ENCODE measurements at places on chromosomes 5 and 9.
A peak's percentile ranks its signal among the peaks of the same experiment; 100 is the strongest.

DNA sequence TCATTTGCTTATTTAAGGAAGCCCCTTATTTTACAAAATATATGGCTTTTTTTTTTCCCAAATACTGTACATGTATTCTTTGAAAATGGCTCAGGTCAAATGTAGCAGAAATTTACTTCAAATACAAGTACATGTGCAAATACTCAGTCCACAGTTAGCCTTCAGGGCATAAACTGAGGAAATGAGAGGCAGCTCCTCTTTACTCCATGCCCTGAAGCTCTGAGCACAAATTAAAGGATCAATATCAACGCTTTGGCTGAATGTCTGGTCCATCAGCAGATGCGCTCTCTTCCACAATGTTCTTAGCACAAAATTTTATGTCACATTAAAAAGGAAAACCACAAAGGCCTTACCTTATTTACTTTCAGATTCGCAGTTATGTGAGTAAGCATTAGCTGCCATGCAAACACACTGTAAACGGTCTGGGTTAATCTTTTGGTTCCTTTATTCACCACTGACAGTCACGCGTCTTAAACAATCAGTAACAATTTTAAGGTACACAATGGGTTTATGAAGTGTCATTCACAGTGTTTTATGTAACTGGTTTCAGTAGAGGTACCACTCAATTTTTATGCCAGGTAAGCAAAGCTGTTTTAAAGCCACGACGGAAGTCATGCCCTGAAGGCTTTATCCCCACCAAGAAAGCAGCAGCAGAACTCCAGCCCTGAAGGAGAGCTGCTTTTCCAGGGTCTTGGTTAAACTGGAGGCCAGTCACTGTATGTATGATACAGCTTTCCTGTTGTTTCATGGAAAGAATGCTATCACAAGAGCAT, 103.4 kb downstream of the OTULIN start:
- DNase-seq = no peak

- DNase-seq = peak; percentile 97
Measured at GRCh38 chr9:130962418-130963316, 23.6 kb upstream of the FIBCD1 start.

GRCh38 chr9:124077915-124078572, 66.5 kb downstream of the LHX2 start:
- DNase-seq = no peak

GRCh38 chr9:84187090-84187489, 153.5 kb downstream of the SLC28A3 start:
- peak; percentile 73 for DNase-seq

DNA sequence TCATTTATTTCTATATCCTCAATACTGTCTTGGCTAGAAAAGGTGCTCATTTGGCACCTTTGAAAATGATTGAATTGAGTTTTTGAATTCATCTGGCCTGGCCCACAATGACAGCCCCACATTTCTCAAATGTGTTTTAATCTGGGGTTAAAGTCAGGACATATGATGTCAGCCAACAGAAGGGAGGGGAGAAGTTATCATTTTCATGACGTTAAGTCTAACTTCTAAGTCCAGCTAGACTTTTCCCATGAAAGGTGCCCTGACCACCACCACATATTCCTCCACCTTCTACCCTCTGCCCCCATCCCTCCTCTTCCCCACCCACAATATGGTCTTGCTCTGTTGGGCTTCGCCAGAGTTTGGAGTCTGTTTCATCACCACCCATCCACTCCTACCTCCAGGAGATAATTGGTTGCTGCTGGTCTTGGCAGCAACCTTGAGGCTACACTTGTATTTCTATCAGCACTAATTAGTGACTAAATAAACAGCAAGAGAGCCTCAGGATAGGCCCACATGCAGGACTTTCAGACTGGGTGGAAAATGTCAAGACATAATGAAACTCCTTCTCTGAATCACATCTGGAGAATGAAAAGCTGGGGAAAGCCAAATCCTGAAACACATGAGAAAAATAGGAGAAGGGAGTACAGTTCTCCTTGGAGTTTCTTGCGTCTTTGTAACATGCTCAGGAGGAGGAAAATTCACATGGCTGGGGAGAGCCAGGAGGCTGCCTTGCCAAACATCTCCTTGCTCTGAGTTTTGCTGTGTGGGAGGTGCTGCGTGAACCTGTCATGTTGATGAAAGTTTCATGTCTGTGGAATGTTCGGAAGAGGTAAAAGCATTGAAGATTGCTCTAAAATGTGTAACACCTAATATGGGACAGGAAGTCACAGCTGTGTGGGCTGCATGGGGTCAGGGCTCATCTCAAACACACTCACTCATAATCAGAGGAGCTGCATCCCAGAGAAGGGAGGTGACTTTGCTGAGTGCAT, 544.7 kb upstream of the KLF4 start:
- DNase-seq = peak; percentile 69

GRCh38 chr5:11520241-11520930, 383.9 kb downstream of the CTNND2 start:
- DNase-seq = no peak

- no peak for DNase-seq
Measured at GRCh38 chr9:89702401-89702800, 97.6 kb downstream of the GADD45G start.

GRCh38 chr9:118439441-118439840, 735.2 kb downstream of the TLR4 start:
- no peak for DNase-seq

DNA sequence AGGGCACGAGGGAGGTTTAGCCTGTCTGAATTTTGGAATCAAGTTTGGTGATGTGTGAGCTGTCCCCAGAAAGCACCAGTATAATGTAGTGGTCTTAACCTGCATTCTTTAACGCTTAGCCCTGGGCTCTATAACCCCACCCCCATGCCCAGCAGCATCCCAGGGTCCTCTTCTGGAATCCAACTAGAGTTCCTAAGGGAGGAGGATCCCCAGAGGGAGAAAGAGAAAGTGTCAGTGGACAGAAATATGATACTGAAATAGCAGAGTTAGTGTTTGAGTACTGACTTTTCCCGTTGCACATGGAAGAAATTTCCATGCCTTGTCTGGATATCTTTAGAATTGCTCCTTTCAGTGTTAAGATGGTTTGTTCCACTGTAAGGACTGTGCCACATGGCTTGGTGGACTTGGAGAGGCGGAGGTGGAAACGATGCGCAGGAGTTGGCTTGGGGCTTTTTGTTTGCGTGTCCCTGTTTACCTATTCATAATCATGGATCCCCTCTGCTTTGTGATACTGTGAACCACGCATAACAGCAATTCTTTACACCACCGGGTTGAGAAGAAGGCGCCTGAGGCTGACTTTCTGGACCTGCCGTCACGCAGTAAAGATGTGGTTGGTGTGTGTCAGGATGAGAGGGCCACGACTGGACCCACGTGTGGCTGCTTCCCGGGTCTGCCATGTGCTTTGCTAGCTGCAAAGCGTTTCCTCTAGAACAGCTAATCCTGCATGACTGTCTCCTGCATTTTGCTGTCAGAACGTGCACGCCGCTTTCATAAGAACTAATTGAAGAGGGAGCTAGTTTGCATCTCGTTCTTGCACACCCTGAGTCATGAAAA, 142.3 kb downstream of the SMARCA2 start:
- DNase-seq = peak; percentile 68

DNA sequence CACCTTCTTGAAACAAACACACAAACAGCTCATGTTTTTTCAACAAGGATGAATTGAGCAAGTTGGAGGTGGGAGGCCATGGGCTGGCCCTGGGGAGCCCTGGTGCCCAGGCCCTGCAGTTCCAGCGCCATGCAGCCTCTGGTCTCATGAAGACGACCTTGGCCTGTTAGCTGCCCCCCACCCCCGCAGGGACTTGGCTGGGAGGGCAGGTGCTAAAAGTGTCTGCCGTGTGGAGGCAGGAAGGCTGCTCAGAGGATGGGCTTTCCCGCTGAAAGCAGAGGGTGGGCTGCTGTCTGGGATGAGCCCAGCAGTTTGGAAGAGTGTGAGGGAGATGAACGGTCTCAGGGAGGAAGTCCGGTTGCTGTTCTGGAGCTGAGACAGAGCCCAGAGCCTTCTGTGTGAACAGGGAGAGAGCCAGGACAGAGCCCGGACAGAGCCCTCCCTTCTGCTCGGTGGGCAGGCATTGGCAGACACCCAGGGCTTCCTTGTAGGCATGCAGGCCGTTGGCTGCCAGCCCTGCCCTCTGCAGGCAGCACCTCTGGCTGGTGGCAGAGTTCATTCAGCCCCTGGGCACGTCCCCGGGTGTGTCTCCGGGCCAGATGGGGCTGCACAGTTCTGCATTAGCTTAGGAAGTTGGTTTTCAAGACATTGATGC, 18.7 kb downstream of the ROPN1L start:
- no peak for DNase-seq

- DNase-seq = peak; percentile 14
Measured at GRCh38 chr5:81302596-81302995, 1.2 kb downstream of the ZCCHC9 start.

GRCh38 chr5:78627766-78628165, 20.8 kb downstream of the LHFPL2 start:
- DNase-seq = peak; percentile 48

GRCh38 chr5:1118231-1118698, 6.4 kb upstream of the SLC12A7 start:
- peak; percentile 31 for DNase-seq

DNA sequence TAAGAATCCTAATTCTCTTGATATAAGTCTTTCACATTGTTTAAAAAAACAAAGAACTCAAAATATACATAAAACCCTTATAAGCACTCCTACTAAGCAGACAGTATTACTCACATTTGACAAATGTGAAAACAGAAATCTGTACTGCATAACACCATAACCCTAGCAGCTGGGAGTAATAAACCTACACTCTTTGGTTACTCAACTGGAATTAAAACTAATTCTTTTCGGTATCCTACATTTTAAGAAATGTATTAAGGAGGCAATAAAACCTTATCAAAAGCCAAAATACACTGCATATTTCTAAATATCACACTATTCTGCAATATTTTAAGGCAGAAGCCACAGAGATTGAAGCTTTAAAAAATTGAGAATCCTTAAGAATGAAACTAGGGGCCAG, 6.8 kb downstream of the AUH start:
- DNase-seq = peak; percentile 30

DNA sequence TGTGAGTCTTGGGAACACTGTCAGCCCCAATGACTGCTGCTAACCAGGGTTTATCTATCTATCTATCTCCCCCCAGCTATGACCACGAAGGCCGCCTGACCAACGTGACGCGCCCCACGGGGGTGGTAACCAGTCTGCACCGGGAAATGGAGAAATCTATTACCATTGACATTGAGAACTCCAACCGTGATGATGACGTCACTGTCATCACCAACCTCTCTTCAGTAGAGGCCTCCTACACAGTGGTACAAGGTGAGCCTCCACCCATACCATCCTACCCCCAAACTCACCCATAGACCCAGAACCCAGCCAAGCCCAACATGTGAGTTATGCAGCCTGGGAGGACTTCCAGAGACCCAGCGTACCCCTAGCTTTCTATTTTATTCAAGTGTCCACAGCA, 65.4 kb upstream of the WWC1 start:
- DNase-seq = no peak

- no peak for DNase-seq
Measured at GRCh38 chr5:122435234-122435633, 123.2 kb downstream of the SNCAIP start.

DNA sequence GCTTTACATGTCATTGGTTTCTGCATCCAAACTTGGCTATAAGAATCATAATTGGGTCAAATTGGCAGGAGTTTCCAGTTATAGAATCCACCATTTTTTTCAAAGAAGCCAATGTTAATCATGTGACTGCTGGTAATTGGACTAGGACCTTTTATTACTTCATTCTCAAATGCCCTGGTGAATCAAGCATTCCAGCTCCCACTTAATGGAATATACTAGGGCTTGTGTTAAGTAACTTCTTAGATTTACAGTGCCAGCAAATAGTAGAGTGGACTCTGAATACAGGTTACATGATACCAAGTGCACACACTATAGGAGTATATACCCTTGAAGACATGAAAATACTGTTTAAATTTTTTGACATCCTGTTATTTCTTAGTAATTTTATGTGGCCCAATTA, 96.7 kb downstream of the NUDT12 start:
- DNase-seq = no peak

GRCh38 chr9:38224941-38225340, 155.9 kb upstream of the SHB start:
- no peak for DNase-seq

- no peak for DNase-seq
Measured at GRCh38 chr9:133369933-133370332, 5.9 kb downstream of the SURF4 start.

GRCh38 chr9:113807173-113808061, 68.7 kb upstream of the ZNF618 start:
- peak; percentile 56 for DNase-seq

- DNase-seq = peak; percentile 98
Measured at GRCh38 chr5:172733131-172733973, 37.6 kb downstream of the DUSP1 start.

GRCh38 chr5:135379046-135379654, 19.9 kb downstream of the MACROH2A1 start:
- DNase-seq = peak; percentile 51

DNA sequence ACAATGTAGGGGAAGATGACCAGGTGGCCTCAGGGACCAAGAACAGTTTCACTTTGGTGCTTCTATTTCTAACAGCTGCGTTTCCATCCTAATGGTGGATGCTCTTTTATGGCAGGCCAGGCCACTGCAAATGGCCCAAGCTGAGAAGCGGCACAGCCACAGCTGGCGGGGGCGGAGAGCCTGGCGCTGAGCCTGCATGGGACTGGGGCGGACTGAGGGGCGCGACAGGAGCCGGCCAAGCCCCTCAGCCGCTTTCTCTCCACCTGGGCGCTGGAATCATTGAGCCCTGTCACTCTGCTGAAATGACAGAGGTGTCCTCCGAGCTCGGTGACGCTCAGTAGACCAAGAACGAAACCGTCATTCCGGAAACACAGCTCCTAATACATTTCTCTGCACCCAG, 317.3 kb upstream of the PDE4D start:
- DNase-seq = no peak

DNA sequence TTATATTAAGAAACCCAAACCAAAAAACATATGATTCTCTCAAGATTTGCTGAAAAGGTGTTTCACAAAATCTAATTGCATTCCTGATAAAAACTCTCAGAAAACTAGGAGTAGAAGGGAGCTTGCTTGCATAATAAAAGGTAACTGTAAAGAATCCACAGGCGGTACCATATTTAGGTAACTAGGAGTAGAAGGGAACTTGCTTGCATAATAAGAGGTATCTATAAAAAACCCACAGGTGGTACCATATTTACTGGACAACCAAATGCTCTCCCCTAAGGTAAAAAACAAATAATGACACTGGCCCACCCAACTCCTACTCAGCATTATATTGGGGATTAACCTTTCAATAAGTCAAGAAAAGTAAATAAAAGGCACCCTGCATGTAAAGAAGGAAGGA, 57.5 kb upstream of the FCN1 start:
- no peak for DNase-seq

All from fibroblast of skin of abdomen (primary cell).